Fibroblast of the aortic adventitia (primary cell): ENCODE measurements at places on chromosomes 7 and 10. TPM values are rescaled to one million over a fixed set of nuclear protein-coding genes. Genes with fewer than 3 reads are reported as not detected.
A peak's percentile ranks its signal among the peaks of the same experiment; 100 is the strongest.

The ESYT2 gene
- total RNA-seq, result 69.0 and 105 TPM in 2 replicates

The CALY gene
- not detected in 2 replicates for total RNA-seq

The AKR1C8 gene
- not detected in 2 replicates for total RNA-seq

The AKR1D1 gene
- not detected in 2 replicates for total RNA-seq

The PAPOLB gene
- total RNA-seq, result 0.18 TPM in 1 of 2 replicates, not detected in the other

The MOGAT3 gene
- not detected in 2 replicates for total RNA-seq

The OGDHL gene
- total RNA-seq, result under 0.01 and 0.57 TPM in 2 replicates

The CCDC3 gene
- 0.25 and 3.9 TPM in 2 replicates for total RNA-seq

The DYDC2 gene
- not detected in 2 replicates for total RNA-seq

- DNase-seq, result no peak
Observed at GRCh38 chr10:76514321-76514720, 1082.9 kb downstream of the LRMDA start.

DNA sequence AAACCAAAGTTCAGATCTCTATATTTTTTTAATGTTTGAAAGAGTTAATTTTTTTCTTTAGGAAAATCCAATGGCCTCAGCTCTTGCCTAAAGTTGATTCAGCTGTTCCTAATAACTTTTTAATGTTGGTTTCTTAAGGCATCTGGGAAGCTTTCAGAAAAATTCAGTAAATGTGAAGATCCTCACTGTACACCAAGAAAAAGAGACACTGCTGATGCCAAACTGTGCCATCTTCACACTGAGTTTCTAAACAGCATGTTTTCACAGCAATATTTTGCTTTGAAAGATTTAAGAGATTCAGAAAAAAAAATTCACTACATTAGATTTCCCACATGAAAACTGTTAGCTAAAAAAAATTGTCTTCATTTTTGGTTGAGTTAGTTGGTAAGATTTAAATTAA lies 249.4 kb downstream of the NEBL start:
- DNase-seq, result no peak

DNA sequence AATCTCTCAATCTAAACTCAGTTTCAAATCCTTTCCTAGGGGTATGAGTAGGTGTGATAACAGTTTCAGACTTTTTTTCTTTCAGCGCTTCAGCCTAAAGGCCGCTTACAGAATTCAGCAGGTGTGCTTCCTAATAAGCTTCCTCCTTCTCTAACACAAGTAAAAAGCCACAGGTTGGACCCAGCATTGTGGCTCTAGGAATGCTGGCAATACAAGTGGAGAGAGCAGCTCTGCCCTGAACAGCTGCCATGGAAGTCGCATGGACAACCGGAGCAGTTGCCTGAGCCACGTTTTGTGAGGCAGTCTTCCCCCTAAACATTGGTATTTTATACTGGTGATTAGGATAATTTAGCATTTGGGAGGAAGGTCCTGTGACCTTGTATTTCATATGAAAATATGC lies 83.5 kb downstream of the ST7 start:
- no peak for DNase-seq

- peak; percentile 33 for DNase-seq
Observed at GRCh38 chr10:10977978-10978377, 39.7 kb upstream of the CELF2 start.

DNA sequence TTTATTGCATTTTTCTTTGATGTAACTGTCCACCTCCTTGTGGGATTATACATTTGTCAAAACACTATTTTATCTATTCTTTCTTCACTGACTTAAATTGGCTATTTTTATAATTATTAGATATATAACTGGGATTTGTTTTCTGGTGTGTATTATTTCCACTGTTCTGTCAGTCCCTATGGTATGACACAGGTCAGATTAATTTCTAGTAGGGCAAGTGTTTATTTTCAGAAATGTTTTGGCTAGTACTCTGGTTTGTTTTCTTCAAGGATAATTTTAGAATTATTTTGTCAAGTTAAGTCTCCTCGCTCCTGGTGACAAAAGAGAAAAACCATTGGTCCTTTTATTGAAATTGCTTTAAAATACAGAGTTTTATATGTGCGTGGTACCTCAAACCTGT lies 91.3 kb downstream of the MPLKIP start:
- no peak for DNase-seq

DNA sequence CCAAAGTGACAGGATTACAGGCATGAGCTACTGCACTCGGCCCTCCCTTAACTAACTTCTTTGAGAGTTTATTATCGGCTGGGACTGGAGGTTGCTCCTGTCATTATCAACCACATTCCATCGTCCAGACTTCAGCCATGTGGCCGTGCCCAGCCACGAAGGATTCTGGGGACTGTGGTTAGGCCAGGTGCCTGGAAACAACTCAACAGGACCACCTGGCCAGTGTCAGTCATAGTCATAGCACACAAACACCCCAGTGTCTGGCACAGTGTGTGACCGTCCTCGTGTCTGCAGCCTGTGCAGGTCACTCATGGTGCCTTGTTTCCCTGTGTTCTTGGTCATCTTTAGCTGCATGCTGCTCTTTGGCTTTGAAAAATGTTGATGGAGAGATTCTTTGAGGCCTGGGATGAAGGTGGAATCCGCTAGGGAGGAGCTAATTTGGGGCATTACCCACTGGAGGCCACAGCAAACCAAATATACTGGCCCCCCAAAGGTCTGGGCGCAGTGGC lies 12.7 kb upstream of the AMZ1 start:
- DNase-seq, result no peak

DNA sequence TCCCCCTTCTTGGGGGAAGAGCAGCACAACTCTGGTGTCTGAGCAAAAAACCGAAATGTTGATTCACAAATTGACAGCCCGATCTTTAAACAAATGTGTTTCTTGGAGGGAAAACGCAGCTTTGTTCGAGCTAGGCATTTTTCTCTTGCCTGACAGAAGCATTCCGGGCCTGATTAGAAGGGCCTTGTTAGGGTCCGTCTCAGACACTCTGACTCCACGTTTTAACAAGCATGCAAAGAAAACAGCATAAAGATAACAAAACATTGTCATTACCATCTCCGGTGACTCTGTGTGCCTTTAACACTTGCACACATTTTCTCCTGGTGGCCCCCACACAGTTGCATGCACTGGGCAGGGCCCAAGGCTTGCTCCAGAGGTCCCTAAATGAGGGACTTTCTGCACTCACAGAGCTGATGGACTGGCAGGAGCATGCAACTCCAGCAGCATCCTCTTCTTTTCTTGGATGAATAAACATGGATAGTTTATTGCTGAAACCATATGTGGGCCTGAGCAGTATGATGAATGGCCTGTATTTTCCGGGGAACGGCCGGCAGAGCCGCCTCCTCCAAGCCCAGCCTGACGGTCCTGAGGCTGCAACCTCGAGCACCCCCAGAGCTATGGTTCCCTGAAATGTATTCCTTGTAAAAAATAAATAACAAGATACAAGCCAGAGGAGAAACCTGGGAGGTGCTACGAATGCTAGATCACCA lies 50.9 kb downstream of the EBF3 start:
- DNase-seq, result no peak

GRCh38 chr10:89310056-89310893 lies 8.4 kb downstream of the IFIT2 start:
- DNase-seq, result no peak

GRCh38 chr7:41974870-41975557 lies 262.0 kb downstream of the GLI3 start:
- DNase-seq, result no peak

GRCh38 chr10:108583877-108584276 lies 1339.4 kb downstream of the XPNPEP1 start:
- no peak for DNase-seq

DNA sequence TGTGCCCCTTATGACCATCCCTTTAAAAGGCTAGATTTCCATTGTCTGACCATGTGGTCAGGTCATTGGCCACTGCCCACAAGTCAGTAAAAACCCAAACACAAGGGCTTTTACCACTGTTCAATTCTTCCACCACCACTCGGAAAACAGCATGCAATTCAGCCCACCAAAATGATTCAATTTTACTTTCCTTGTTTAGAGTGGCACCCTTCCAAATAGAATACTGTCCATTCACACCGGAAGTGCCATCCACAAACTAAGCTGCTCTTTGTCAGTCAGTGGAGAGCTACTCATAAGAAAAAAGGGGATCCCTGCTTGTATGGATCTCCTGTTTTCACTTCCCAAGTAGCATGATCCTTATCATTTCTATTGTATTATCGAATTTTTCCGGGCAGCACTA lies 350.7 kb upstream of the MBL2 start:
- no peak for DNase-seq

DNA sequence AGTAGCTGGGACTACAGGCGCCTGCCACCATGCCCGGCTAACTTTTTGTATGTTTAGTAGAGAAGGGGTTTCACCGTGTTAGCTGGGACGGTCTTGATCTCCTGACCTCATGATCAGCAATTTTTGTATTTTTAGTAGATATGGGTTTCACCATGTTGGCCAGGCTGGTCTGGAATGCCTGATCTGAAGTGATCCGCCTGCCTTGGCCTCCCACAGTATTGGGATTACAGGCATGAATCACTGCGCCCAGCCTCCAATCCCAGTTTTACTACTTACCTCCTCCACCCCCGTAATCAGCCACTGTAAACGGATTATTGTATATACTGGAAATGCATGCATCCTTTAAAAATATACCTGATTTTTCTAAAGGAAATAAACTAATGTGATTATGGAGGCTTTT lies 35.1 kb upstream of the MTPN start:
- DNase-seq, result no peak

DNA sequence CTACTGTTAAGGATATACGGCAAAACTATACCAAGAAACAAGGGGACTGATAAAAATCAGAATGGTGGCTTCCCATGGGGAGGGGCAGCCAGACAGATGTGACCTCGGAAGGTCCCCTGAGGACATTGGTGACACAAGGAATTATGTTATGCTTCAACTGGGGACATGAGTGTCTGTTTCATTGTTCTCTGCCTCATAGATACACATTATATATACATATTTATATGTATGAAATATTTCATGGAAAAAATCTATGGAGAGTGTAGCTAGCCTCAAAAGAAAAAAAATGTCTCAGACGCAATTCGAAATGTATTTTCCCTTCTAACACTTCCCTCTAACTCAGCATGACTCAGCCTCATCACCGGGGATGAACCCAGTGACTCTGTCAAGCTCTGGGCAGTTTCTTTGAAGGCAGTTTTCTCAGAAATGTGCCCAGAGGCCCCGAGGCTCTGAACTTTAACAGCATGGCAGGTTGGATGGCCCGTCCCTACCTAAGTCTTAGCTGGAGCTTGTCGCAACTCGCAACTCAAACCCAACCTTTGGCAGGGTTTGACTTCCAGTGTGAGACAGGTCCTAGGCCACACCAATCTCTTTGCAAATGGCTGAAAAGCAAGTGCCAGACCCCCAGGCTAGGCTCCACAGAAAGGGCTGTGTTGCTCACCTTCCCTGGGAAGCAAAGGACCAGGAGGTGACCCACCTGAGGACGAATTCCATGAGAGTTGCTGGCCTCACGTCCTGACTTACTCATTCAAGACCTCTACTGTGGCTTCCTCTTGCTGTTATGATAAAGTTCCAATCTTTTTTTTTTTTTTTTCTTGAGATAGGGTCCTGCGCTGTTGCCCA lies 86.9 kb downstream of the CARD11 start:
- DNase-seq, result peak; percentile 30
